ENCODE measurements at places on chromosomes 2 and 18.

GRCh38 chr18:76518123-76518859, 23.2 kb upstream of the ZNF516 start:
- no peak for DNase-seq

GRCh38 chr2:217097346-217097745, 237.5 kb upstream of the TNP1 start:
- no peak for DNase-seq

GRCh38 chr2:5379811-5380210, 312.4 kb upstream of the SOX11 start:
- DNase-seq, result no peak

GRCh38 chr2:210224591-210224940, 681 bp downstream of the ACADL start:
- no peak for DNase-seq

GRCh38 chr2:54435325-54436226, 20.6 kb upstream of the SPTBN1 start:
- DNase-seq, result no peak

DNA sequence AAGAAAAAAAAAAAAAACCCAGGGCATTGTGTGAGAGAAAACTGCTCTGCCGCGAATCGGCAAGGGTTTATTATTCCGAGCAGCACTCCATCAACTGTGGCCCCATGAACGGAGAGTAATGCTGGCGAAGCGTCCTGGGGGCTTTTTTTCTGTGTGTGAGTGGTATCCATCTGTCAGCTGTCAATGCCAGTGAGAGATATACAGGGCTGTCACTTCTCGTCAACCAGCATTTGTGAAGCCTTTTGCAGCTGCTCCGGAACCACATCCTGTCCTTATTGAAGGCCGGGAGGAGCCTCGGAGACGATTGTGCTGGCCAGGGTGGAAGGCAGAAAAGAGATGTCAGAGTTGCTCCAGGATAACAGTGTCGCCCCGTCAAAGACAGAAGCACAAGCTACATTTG, 356.9 kb upstream of the SMIM21 start:
- DNase-seq, result no peak

DNA sequence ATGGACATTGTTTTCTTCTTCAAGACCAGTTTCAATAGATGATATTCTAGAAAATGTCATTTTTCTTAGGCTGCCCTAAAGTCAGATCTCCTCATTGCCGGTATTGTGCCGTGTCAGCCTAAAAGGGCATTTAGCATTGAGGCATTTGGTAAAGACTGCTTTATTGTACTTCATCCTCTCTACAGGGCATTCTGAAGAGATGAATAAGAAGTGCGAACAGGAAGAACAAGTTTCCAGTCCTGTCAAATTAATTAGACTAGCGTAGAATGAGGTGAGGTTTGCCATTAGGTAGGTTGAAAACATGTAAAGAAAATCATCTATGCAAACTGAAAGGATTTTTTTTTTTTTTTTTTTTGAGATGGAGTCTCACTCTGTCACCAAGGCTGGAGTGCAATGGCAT, 60.6 kb downstream of the ETAA1 start:
- no peak for DNase-seq

DNA sequence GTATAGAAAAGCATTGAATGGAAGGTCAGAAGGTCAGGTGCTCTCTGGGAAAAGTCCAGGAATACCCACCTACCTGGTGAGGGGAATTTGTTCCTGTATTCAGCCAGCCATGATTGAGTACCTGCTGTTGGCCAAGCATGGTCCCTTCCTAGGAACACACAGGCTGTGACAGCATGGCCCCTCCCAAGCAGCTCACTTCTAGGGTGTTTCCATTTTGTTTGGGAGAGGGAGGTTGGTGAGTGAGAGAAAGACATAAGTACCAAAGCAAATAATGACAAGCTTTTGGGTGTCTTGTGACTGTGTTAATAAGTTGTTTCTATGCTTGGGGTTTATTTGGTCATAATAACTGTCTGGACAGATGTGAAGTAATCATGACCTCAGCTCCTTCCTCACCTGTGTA, 46.3 kb downstream of the CABLES1 start:
- no peak for DNase-seq

- DNase-seq, result no peak
Measured at GRCh38 chr18:30280861-30281470, 761.6 kb downstream of the DSC3 start.

GRCh38 chr18:24271381-24272228, 126.0 kb downstream of the OSBPL1A start:
- peak; percentile 67 for DNase-seq
